ENCODE measurements at places on chromosomes 16 and 17. TPM values are rescaled to one million over a fixed set of nuclear protein-coding genes. Genes with fewer than 3 reads are reported as not detected.
A peak's percentile ranks its signal among the peaks of the same experiment; 100 is the strongest.

- peaks cover 32% of the 10 kb centered on the region for H3K4me1 ChIP-seq
- H3K36me3 ChIP-seq, result peaks cover 12% of the 10 kb centered on the region
- no peak for DNase-seq
Measured at GRCh38 chr17:48634493-48635208, 8.5 kb upstream of the HOXB9 start.

- no peak for DNase-seq
- H3K27ac ChIP-seq, result no peak overlapping the region
- H3K4me1 ChIP-seq, result no peaks in the 10 kb centered on the region
- no peaks in the 10 kb centered on the region for H3K27me3 ChIP-seq
Measured at GRCh38 chr16:75202069-75202590, 4.8 kb downstream of the CTRB2 start.

DNA sequence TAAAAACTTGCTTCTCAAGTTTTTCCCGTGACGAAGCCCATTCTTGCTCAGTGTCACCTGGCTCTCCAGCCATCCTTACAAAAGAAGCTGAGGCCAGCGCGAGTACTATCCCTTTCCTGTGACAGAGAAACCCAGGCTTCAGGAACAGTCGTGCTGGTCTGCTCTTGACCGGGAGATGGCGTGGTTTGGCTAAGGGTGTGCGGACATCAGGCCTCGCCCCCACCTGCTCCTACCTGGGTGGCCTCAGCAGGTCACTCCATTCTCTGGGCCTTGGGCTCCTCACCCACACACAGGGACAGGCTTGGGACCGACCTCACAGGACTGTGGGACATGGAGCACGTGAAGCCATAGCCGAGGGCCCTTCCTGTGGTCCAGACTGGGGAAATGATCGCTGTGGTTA, 75.2 kb upstream of the CIBAR2 start:
- peaks cover 12% of the 10 kb centered on the region for H3K4me1 ChIP-seq
- no peaks in the 10 kb centered on the region for H3K36me3 ChIP-seq
- no peaks in the 10 kb centered on the region for H3K27me3 ChIP-seq
- no peak overlapping the region for H3K27ac ChIP-seq
- no peak for DNase-seq
- H3K4me3 ChIP-seq, result no peak overlapping the region

DNA sequence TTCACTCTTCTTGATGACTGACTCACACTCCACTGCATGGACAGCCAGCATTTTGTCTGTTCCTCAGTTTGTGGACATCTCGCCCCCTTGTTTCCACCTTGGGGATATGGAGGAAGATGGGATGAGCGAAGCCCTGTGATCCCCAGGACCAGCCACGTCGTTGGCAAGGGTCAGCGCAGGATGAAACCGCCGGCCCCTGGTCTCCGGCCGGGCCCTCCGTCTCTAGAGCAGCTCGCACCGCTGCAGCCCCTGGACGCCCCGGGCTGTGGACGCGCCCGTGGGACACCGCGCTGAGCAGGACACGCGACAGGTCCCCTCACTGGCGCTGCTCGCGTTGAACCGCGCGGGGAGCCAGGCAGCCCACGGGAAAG, 604 bp upstream of the ZC3H18 start:
- DNase-seq, result no peak
- peaks cover 8% of the 10 kb centered on the region for H3K36me3 ChIP-seq

DNA sequence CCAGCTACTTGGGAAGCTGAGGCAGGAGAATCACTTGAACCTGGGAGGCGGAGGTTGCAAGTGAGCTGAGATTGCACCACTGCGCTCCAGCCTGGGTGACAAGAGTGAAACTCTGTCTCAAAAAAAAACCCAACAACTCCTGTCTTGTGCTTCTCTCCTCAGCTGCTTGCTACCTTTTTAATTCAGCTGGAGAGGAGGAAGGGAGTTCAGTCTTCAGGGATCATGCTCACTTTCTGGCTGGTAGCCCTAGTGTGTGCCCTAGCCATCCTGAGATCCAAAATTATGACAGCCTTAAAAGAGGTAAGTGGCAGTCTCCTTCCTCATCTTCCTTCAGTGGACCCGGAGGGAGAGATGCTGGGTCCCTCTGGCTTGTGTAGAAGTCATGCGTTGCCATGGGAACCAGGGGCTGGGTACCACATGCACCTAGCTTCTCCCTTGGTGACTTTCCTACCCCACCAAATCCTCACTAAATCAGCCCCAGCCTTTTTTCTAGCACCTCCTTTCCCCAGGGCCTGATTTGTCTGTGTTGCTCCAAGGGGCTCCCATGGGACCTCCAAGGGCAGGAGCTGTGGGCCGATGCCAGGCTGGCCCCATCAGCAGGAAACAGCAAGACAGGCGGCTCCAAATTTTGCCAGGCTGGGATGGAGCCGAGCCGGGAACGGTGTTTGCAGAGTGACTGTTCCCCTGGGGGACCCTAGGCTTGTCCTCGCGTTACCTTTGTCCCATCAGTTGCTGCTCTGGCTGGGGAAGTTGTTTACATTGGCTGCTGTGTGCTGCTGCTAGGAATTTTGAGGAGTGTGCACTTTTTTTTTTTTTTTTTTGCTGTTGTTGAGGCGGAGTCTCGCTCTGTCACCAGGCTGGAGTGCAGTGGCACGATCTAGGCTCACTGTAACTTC, 65.2 kb downstream of the ABCC1 start:
- peak overlapping the region; percentile 36 for H3K27ac ChIP-seq
- H3K4me1 ChIP-seq, result peaks cover 23% of the 10 kb centered on the region
- H3K4me3 ChIP-seq, result no peak overlapping the region

DNA sequence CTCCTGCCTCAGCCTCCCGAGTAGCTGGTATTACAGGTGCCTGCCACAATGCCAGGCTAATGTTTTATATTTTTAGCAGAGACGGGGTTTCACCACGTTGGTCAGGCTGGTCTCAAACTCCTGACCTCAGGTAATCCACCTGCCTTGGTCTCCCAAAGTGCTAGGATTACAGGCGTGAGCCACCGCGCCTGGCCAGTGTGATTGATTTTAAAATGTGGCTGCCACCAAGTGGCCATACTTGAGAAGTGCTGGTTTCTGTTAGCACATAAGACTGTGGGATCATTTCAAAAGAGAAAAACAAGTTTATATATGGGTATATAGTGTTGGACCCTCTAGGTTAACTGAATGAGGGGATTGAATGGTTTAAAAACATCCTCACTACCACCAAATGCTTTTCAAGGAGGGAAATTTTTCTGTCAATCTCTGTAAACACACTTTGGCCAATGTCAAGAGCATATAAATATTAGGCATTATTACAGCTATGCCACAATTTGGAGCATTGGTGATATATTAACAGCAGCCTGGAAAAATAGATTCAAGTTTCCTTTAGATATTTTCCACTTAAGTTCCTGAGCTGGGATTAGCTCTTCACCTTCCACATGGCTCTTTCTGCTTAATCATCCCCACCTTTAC, 13.5 kb upstream of the DHRS13 start:
- H3K27ac ChIP-seq, result no peak overlapping the region
- H3K4me3 ChIP-seq, result no peak overlapping the region
- no peaks in the 10 kb centered on the region for H3K4me1 ChIP-seq
- DNase-seq, result no peak
- H3K36me3 ChIP-seq, result peaks cover 47% of the 10 kb centered on the region

DNA sequence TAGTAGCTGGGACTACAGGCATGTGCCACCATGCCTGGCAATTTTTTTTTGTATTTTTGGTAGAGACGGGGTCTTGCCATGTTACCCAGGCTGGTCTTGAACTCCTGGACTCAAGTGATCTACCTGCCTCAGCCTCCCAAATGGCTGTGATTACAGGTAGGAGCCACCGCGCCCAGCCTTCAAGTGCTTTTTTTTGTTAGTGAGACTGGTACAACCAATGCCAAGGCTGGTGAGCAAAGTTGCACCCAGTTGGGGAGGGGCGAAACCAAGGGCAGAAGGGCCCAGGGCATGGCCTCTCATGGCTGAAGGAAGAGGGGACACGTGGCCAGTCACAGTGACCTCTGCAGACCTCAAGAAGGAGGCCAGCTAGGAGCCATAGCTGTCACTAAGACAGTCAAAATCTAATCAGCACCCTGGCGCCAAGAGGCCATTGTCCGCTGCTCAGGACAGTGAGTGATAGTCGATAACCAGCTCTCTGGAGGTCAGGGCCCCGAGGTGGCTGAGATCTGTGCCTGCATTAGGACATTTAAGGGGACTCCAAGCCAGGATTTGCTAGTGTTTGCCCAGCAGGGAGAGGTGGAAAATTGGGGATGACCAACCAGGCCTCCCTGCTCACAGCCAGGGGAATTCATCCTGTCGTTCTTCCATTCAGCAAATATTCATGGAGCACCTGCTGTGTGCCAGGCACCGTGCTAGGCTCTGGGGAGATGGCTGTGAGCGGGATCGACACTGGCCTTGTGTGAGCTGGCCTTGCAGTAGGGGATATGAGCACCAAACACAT, 10.2 kb downstream of the IL4R start:
- H3K27me3 ChIP-seq, result no peaks in the 10 kb centered on the region
- 0 out of 2 replicates have a peak, but pooled peaks cover 3% of the 10 kb centered on the region for H3K4me1 ChIP-seq

GRCh38 chr17:74130276-74130675, 73.2 kb upstream of the RPL38 start:
- H3K4me3 ChIP-seq, result no peak overlapping the region
- peaks cover 21% of the 10 kb centered on the region for H3K27me3 ChIP-seq
- H3K36me3 ChIP-seq, result no peaks in the 10 kb centered on the region

GRCh38 chr17:51954232-51954765, 204.2 kb downstream of the CA10 start:
- H3K4me1 ChIP-seq, result no peaks in the 10 kb centered on the region
- H3K27me3 ChIP-seq, result no peaks in the 10 kb centered on the region
- no peak for DNase-seq
- H3K27ac ChIP-seq, result no peak overlapping the region
- no peak overlapping the region for H3K4me3 ChIP-seq

- H3K27ac ChIP-seq, result no peak overlapping the region
- H3K4me3 ChIP-seq, result no peak overlapping the region
- no peak for DNase-seq
Measured at GRCh38 chr17:43915559-43915958, 8.2 kb upstream of the MPP2 start.

DNA sequence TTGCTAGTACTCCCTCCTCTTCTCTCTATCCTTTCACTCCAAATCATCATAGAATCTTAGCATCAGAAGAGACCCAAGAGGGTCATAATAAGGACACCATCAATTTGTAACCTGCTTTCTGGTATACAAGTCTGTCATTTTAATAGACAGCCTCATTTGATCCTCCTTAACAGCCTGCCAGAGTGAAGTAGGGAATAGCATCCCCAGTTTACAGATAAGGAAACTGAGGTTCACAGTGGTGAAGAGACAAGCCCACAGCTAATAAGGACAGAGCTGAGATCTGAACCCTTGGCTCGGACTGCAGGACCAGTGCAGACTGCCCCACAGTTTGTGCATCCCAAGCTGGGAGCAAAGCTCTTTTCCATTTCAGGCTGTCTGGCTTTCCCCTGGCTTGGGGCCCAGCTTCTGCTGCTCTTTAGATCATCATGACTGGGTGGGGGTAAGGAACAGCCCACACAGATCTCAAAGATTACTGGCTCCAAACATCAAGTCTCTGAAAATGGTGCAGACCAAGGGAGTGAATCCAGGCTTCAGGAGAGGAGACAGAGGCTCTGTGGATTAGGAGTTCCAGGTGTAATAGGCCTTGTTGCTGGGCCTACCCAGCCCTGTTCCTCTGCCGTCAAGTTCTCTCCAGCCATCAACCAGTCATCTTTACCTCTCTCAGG, 10.3 kb upstream of the IGFBP4 start:
- H3K27ac ChIP-seq, result no peak overlapping the region
- no peaks in the 10 kb centered on the region for H3K4me1 ChIP-seq
- no peaks in the 10 kb centered on the region for H3K27me3 ChIP-seq
- no peak overlapping the region for H3K4me3 ChIP-seq
- no peaks in the 10 kb centered on the region for H3K36me3 ChIP-seq

DNA sequence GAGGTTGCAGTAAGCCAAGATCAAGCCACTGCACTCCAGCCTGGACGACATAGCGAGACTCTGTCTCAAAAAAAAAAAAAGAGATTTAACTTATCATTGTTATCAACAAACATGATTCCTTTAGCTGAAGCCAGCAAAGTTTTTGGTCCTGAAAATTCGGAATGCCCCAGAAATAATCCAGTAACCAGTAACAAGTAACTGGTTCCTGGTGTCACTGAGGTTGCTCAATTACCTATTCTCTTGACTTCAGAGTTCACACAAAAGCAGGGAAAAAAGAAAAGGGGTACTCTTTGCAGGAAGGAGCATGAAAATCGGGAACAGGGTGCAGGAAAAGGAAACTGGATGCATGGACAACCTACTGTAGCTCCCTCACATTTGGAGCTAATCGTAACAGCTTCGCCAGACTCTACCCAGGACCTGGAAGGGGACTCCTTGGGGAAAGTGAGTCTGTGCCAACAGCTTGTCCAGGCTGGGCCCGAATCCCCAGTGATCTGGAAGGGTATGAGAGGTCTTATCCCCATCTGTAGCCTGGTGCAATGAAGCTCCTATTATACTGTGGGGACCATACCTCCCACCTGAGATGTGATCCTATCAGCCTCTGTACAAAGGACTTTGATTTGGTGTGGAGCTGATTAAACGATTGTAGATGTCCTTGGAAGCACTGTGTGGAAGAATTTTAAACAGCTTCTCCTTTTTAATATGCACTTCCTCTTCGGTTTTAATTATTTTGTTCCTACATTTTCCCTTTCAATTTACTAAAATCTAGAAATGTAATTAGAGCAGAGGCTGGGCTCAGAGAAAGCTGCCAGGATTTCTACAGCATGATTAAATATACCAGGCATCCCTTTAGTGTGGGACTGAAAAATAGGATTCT, 3.4 kb upstream of the SPOP start:
- H3K27me3 ChIP-seq, result no peaks in the 10 kb centered on the region
- no peak overlapping the region for H3K27ac ChIP-seq
- no peak for DNase-seq
- H3K36me3 ChIP-seq, result peaks cover 7% of the 10 kb centered on the region

DNA sequence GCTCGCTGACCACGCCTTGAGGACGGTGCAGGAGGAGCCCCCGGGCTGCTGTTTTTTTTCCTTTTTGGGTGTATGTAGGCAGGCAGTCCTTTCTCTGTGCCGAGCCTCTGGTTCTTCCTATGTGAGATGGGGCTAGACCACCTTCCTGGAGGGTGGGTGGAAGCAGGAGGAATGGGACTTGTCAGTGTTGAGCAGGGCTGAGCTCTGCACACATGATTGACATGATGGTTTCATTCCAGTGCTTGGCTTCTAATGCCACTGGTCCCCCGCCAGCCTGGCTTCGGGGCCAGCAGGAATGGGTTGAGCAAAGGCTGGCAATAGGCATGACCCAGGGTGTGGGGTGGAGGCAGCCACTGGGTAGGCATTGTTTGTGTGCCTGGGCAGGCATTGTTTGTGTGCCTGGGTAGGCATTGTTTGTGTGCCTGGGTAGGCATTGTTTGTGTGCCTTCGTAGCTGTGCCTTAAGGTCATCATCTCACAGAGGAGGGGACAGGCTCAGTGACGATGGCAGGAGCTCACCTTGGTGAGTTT, 14.2 kb upstream of the ADCY7 start:
- DNase-seq, result no peak
- no peaks in the 10 kb centered on the region for H3K36me3 ChIP-seq
- H3K27ac ChIP-seq, result no peak overlapping the region
- H3K4me1 ChIP-seq, result no peaks in the 10 kb centered on the region
- no peak overlapping the region for H3K4me3 ChIP-seq

- no peak overlapping the region for H3K27ac ChIP-seq
- H3K4me1 ChIP-seq, result no peaks in the 10 kb centered on the region
- no peaks in the 10 kb centered on the region for H3K36me3 ChIP-seq
- peak overlapping the region; percentile 21 for H3K4me3 ChIP-seq
Measured at GRCh38 chr17:386141-386876, 33.7 kb upstream of the RPH3AL start.

- no peak overlapping the region for H3K4me3 ChIP-seq
- no peak for DNase-seq
- H3K27ac ChIP-seq, result peak overlapping the region; percentile 53
- no peaks in the 10 kb centered on the region for H3K27me3 ChIP-seq
- H3K36me3 ChIP-seq, result no peaks in the 10 kb centered on the region
- peaks cover 12% of the 10 kb centered on the region for H3K4me1 ChIP-seq
Measured at GRCh38 chr17:50916026-50916707, 50.0 kb upstream of the TOB1 start.

Gene MT1M
- total RNA-seq, result 1.8 TPM

Gene KRTAP4-3
- not detected for total RNA-seq

Gene NGFR
- 1.6 TPM for total RNA-seq

Gene MT1G
- total RNA-seq, result 2.2 TPM

Gene ELMO3
- 2.0 TPM for total RNA-seq

Gene MPDU1
- 47.1 TPM for total RNA-seq
